HEK293T (cell line): ENCODE measurements at places on chromosomes 12 and 14.

- DNase-seq, result no peak
Observed at GRCh38 chr12:41310367-41310766, 122.2 kb downstream of the PDZRN4 start.

DNA sequence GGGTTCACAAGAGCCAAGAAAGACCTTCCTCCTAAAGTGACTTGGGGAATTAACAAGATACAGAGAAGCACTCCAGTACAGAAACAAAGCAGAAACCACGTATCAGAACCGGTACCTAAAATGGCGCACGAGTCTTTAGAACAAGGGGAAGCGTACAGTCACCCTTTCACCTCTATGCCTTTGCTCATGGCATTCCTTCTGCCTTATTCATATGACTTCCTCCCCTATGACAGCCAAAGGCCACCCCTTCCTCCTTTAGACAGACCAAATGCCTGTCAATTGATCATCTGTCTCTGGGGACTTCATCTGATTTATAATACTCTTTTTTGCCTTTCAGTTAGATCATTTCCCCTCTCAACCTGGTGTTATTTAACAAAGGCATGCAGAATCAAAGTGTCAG is 89.5 kb upstream of the OSBPL8 start:
- no peak for DNase-seq

- DNase-seq, result no peak
Observed at GRCh38 chr12:1805441-1806081, 14.8 kb upstream of the LRTM2 start.

- DNase-seq, result peak; percentile 27
Observed at GRCh38 chr14:63677891-63678379, 36.3 kb upstream of the WDR89 start.

DNA sequence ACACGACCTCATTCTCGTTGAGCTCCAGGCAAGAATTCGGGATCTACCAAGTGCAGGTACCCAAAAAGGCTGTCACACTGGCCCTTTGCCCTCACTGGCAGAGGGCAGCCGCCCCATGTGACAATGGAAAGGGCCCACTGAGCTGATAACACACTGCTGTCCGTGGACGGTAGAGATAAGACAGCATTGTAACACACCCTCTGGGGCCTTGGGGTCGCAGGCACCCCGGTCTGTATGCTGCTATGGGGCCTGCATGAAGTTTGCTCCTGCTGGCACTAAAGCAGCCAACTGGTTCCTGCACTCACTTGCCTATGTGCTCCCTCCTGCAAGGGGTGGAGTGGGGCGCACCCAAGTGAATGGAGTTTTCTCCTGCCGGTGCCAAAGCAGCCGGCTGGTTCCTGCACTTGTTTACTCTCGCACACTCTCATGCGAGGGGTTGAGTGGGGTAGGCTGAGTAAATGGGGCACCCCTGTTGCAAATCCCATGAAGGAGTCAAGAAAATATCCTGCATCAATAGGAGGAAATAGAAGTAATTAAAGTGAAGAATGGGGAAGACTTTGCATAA is 477.9 kb downstream of the ATP23 start:
- DNase-seq, result no peak

DNA sequence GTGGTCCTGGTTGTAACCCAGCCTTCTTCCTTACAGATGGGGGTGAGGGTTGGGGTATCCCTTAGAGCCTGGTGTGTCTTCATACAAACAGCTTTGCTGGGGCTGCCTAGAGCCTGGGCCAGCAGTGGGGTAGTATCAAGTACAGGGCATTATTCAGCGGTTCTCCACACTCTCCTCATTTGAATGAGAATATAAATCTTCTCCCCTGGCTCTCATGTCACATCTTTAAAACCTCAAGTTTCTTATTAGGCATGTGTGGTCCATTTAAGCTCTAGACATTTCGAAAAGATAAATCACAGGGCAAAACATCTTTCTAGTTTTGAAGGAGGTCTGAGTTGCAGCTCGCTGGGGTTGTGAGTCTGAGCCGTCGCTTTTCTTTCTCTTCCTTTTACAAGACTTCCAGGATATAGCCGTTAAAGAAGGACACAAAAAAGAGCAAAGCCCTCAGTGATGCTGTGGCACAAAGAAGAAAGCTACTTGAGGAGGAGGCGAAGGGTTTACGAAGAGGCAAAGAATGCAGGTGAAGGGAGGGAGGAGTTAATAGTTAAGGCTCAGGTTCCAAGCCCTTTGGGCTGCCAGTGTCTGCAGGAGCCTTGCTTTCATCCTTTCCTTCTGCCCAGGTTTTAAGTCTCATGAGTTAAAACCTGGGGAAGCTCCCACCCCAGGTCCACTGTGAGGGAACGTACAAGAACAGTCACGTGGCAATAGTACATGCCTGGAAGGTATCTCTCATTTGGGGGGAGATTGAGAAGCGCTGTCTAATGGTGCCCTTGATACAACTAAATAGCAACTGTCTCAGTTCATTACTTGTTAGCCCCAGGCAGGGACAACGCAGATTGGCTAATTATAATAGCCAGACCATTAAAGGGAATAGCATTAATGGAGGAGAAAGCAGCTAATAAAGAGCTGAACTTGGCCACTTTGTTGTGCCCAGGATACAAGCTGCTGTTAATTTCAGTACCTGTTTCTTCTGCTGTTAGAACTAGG is 94.2 kb downstream of the ETV6 start:
- DNase-seq, result no peak

GRCh38 chr14:65211341-65211987 is 109.1 kb upstream of the MAX start:
- DNase-seq, result no peak

- peak; percentile 11 for DNase-seq
Observed at GRCh38 chr12:76346798-76347420, 1.3 kb downstream of the BBS10 start.

DNA sequence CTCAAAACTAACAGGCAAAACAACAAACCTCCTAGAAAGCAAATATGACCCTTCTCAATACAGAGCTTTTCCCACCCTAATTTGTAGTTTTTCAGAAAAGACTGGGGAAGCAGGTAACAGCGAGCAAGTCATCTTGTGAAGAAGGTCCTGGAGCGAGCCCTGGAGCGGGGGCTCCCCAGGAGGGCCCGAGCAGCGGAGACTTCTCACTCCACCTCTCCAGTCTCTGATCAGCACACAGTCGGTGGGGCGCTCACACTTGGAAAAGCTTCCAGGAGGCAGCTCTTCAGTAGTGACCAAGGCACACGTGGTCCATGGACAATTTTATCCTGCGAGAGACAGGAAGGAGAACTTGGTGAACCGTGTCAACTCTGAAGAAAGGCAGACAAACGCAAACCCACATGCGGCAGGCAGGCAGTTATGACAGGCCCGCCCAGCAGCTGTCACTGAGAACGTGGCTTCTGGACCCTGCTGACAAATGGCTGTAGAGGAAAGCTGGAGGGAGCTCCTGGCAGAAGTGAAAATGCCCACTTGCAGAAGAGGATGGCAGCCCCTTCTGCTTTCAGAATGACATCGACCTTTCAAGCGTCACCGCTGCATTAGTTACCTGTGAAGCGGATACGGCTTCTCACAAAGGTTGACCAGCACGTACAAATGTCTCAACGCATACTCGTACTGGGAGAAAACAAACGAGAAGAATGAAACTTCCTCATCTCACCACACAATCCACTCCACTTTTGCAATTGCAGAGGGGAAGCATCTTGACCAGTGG is 44.2 kb downstream of the LGMN start:
- DNase-seq, result no peak

DNA sequence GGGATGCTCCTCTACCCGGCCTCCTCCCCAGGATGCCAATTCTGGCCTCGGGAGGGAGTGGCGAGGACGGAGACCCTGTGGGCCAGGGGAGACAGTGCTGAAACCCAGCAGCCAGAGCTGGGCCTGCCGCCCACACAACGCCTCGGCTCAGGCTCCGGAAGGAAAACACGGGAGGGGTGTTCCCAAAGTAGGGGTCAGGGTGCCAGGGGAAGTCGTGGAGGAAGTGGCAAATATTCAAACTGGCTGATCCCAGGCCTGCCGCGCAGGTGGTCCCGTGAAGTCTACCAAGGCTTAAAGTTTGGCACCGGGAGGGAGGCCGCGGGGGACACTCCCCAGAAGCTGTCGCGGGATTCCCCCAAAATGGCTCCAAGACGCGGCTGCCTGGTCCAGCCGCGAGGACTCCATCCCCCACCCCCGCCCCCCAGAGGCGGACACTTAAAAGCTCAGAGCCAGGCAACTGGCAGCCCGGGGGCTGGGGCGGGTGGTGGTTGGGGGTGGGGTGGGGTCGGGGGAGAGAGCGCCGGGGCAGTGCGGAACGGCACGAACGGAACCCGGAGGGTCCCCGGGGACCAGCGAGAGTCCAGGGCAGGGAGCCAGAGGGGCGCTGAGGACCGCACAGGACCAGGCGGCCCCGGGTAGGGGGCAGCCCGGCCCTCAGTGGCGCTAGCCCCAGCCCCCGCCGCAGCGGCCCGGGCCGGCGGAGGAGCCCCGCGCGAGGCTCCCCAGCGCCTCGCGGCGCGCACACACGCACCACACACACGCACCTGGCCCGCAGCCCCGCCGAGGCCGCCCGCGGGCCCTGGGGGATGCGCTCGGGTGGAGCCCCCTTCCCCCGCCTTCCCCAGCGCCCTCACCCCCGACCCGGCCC is 20.0 kb downstream of the BEGAIN start:
- no peak for DNase-seq

GRCh38 chr14:75424496-75424895 is 3.3 kb upstream of the JDP2 start:
- DNase-seq, result no peak

- no peak for DNase-seq
Observed at GRCh38 chr14:101290611-101291010, 270.7 kb upstream of the DIO3 start.

DNA sequence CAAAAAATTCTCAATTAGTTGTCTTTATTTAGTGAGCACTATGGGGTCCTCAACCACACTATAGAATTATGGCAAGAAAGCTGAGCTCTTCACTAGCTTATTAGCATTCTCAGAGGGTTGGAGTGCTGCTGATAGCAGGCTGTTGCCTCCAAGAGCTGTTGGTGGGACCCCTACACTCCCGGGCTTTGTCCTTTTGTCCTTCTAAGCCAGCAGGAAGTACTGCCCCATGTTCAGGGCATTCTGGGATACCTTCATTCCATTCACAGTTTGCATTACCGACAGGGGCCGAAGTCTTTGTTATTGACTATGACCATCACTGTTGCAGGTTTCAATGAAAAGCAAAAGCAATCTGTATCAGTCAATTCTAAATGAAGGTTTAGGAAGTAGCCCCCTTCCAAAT is 89.5 kb upstream of the OTX2 start:
- DNase-seq, result no peak

DNA sequence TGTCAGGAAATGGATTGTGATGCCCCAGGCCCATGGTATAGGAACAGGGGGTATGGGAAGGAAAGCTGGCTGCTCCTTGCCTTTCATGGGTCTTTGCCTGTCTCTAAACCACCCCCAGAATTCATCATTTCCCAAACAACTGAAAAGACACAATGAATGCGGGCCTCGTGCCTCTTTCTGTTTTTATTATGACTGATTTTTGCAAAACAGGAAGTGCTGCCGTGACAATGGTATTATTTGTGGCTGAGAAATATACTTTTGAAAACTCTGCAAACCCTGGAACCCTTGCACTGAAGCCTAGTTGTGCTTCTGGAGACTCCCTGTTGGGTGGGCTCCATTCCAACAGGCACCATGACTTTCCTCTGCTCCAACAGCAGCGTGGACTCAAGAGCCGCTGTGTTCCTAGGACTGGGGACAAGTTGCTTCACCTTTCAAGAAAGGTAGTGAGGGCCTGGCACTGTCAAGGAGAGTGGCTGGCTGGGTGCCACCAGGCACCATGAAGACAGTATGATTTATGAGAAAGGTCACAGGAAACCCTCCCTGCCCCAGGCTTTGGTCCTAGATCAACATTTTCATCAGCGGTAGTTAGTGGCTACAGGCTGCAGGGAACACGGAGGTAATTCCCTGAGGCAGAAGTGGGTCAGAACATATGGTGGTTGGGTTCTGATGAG is 4.8 kb upstream of the DGLUCY start:
- DNase-seq, result no peak

GRCh38 chr14:72545411-72546311 is 348.2 kb downstream of the DPF3 start:
- no peak for DNase-seq

- no peak for DNase-seq
Observed at GRCh38 chr12:80320121-80320678, 123.8 kb upstream of the PTPRQ start.

DNA sequence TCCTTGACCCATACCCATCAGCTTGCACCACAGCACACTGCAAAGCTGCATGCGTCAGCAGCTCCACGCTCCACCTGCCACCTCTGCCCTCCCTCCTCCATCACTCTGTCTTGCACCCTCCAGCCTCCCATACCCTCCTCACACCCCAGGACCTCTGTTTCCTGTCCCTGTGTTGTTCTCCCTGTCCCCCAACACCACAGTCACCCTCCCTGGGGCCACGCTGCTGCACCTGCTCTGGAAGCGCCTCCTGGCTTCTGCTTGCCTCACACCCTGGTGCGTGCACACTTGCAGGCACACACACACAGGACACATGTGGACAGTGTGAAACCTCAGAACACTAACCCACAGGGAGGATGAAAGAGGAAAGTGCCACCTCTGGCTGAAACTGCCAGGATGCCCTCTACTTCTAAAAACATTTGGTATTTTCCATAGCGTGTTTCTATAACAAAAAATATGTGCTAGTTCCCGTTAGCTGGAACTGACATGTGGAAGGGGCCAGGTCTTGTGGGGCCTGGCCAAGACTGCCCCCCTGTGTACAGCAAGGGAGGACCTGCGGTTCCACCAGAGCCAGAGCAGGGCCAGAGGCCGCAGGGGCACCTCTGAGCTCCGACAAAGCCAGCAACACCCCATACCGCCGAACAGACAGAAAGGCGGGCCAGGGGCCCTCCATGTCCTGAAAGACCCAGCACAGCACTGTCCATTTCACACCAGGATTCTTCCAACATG is 10.0 kb downstream of the BRF1 start:
- DNase-seq, result no peak

- DNase-seq, result peak; percentile 15
Observed at GRCh38 chr12:14403711-14404196, 38.3 kb downstream of the ATF7IP start.

DNA sequence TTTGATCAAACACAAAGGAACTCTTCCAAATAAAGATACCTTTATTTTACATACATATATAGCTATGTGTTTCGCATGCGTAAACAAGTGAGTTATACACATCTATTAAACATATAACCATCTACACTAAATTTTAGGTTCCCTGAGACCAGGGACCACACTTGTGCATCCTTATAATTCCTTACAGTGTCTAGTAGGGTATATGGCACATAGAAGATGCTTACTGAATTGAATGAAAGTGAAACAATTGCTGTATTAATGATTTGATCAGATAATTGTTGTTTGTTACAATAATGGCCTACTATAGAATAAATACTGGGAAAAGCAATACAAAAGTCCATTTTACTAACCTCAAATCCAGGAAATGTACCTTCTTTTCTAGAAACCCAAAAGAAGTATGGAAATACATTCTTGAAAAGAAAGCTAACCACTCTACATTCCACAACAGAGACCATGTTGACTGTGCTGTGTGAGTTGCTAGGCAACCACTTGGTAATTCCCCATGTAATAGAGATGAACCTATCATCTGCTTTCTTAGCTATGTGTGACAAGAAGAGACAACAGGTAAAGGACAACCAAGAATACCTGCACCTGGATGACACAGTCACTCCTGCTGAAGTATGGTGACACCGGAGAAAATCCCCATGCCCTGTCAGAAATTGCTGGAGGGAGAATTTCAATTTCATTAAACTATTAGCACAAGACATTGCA is 11.9 kb upstream of the CIPC start:
- DNase-seq, result no peak
